ENCODE measurements at places on chromosomes 3 and 15. TPM values are rescaled to one million over a fixed set of nuclear protein-coding genes. Genes with fewer than 3 reads are reported as not detected.

SNURF gene
- polyA plus RNA-seq, result 44.4 TPM

RLBP1 gene
- polyA plus RNA-seq, result not detected

SELENOK gene
- polyA plus RNA-seq, result 103 TPM

DNA sequence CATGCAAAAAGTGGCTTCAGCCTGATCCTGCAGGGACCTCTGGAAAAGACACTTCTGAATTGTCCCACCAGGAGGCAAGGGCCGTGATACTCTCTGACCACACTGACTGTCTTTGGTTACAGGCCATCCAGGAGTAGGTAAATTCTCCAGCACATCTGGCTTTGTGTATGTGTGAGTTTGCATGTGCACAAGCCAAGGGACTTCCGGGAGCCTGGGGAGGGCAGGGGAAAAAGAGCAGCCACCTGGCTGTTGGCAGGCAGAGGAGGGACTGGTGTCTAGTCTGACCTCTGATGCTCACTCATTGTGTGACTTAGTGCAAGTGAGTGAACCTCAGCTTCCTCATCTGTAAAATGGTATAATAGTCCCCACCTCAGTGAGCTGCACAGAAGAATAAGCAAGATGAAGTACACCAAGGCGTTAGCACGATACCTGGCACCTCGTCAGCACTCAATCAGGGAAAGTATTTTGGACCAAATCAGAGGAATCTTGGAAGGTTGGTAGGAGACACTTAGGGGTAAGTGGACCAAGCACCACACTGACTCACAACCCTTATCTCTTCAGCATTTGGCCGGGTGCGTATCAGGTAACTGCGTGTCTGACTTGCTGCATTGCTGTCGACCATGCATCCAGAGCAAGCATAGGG is 19.1 kb downstream of the KLHL6 start:
- no peak overlapping the region for H3K4me3 ChIP-seq
- DNase-seq, result no peak
- H3K36me3 ChIP-seq, result no peaks in the 10 kb centered on the region
- H3K27ac ChIP-seq, result no peak overlapping the region

- no peak for DNase-seq
- H3K36me3 ChIP-seq, result no peaks in the 10 kb centered on the region
- H3K27ac ChIP-seq, result no peak overlapping the region
- H3K4me3 ChIP-seq, result no peak overlapping the region
- no peaks in the 10 kb centered on the region for H3K27me3 ChIP-seq
- peaks cover 51% of the 10 kb centered on the region for H3K4me1 ChIP-seq
Observed at GRCh38 chr15:101198031-101198575, 53.7 kb downstream of the CHSY1 start.
